ENCODE measurements at places on chromosomes 7 and 10.
A peak's percentile ranks its signal among the peaks of the same experiment; 100 is the strongest.

GRCh38 chr7:149125189-149125862, 798 bp downstream of the ZNF425 start:
- no peak for DNase-seq

DNA sequence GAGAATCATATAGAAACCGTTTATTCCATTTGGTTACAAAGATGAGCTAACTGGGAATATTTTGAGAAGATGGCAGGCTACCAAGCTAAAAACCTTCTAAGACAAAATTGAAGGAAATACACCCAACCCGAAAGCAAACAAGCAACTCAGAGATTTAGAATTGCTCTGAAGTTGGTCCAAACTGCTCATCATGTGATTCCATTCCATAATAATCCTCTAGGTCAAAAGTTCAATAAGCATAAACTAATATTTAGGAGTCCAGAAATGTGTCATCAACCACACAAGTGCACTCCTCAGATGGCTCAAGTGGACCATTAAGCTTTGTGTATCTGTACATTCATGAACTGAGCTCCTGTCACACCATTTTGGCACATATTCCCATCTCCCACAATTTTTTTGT, 28.7 kb downstream of the DGKI start:
- DNase-seq = no peak

GRCh38 chr10:48274636-48275035, at the start of gene FRMPD2:
Gene FRMPD2, minus strand, starts transcription at chr10:48274696. Its CDS starts 129 bp downstream, at chr10:48274567.
- no peak for DNase-seq

- DNase-seq = no peak
These were observed 265.2 kb upstream of the CSTF2T start for GRCh38 chr10:51964630-51965029.

GRCh38 chr7:156612930-156613329, 27.6 kb upstream of the RNF32 start:
- peak; percentile 55 for DNase-seq

DNA sequence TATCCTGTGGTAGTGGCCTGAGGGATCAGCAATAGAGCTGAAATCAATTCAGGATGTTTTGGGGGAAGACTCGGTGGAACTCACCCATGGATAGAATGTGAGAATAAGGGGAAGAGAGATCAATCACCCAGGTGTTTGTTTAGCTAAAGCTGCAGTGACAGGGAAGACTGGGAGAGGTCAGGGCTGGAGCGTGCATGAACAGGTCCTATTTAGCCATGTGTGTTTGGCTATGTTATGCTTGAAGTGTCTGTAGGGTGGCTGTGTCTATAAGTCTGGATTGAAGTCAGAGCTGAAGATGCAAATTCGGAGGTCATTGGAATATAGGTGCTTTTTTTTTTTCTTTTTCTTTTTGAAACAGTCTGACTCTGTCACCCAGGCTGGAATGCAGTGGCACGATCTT, 4.6 kb downstream of the ATP6V1F start:
- no peak for DNase-seq

DNA sequence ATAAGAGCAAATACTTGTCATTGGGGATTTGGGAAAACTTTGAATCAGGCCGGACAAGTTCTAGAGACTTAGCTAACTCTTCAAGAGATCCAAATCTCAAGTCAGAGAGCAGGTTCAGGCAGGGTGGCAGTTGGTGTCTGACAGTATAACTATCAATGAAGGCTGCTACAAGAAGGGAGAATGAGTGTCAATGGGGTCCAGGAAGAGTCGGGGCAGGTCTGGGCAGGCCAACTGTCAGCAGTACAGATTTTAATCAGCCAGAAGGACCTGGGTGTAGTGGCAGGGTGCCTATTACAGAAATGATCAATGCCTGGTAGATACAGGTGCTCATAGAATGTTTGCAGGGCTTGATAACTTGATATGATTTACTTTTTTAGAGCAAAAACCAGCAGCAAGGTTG, 751.1 kb downstream of the GRM8 start:
- no peak for DNase-seq

GRCh38 chr10:31467791-31468535, 148.9 kb downstream of the ZEB1 start:
- DNase-seq = no peak

DNA sequence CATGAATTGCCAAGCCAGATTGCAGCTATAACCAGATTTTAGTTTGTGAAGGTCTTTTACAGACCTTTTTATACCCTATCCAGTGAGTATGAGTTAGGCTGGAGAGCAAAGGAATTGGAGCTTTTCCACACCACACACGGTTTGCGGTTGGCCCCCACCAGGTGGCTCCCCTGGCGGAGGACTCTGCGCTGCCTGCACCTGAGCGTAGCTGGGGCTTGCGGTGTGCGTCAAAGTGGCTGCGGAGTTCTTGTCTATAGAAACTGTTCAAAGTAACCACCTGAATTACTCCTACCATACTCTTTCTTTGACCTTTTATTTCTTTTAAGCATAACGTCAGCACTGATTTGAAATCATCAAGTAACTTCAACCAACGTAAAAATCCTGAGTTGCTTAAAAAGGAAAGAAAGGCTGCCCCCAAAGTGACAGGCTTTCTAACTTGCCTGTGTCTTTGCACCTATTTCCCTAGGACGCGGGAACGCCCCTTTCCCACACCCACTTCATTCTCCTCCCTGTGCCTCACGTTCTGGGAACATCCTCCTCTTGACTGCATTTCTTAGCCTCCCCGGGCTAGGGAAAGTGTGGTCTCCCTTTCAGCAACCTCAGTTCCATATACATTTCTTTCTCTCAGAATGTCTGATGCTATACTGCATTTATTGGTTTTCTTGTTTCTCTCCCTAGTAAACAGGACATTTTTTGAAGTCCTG, 47.6 kb upstream of the TMEM72 start:
- DNase-seq = no peak

DNA sequence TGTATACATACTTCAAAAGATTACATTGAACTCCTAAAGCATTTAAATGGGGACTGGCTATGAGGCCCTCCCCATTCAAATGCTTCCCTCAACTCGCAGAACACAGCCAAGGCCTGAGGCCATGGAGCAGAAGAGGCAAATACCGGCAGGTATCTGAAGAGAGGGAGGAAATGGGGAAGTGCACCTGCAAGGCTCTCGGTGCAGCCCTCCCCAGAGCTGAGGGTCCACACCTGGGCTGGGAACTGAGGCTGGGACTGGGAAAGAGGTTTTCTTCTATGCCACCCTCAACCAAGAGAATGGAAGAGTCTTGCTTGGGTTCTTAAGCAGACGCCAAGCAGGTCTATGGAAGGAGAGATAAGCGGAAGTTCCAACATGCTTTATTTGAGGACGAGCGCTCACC, 13.0 kb upstream of the CYREN start:
- no peak for DNase-seq

DNA sequence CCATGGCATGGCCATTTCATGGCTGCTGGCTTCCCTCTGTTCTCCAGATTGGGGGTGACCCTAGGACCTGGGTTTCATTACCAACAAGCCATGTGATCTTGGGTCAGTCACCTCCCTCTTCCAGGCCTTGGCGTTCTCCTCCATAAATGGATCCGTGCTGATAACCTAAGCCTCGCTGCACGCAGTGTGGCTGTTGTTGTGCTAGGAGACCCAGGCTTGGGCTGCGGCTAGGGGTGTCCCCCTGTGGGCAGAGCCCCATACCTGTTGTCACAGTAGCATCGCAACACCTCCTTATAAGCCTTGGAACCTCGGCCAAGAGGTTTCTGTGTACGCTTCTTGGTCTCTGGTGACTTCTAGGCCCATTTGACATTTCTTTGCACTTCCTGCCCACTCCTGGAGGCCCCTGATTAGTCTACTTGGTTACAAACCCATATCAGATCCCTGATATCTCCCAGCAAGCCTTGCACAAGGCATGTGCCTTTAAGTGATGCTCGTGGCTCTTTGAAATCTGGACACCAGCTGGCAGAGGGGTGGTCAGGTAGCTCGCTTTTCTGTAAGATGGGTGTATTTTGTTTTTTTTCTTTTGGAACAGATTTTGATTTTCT, 23.6 kb downstream of the ZMIZ1 start:
- no peak for DNase-seq

- no peak for DNase-seq
These were observed 35.0 kb downstream of the ARMH3 start for GRCh38 chr10:102020938-102021337.

DNA sequence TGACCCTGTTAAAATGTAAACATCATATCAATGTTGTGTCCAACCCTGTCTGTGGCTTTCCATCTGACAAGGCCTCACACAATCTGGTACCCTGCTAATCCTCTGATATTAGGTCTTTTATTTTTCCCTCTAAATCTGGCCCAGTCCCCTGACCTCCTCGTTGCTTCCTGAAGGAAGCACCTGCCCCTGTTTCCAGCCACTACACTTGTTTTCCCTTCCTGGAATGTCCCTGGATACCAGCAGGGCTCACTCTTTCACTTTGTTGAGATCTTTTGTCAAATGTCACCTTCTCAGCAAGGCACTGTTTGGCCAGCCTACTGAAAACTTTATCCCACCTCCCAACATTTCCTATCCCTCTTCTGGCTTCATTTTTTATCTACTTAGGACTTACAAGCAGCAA, 2.1 kb downstream of the SAMD9L start:
- no peak for DNase-seq

GRCh38 chr7:28054531-28055160, 125.9 kb downstream of the JAZF1 start:
- no peak for DNase-seq

DNA sequence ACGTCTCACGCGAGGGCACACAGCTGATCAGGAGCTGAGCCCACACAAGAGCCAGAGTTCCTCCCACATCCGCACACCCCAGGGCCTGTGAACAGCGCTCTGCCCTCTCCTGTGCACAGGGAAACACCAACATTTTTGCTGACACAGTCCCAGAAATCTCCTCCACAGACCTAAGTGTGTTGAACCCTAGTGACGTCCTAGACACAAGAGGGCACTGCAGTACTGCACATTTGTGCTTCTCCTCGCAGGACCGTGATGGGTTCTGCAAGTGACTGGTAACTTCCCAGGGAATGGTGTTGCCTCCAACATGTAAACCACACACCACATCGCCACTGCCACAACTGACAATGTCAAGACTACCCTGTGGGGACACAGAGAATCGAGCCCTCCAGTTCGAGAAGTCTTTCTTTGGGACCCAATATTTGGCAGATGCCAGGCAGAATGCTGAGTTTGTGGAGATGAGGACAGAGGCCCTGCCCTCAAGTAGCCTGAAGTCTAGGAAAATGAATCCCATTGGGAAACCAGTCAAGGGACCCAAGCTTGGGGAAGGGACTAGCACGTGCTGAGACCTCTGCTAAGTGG, 170.3 kb downstream of the PAXIP1 start:
- no peak for DNase-seq

GRCh38 chr7:93723424-93724124, 149.1 kb upstream of the CALCR start:
- DNase-seq = no peak

- DNase-seq = no peak
These were observed 76.8 kb upstream of the NANOS1 start for GRCh38 chr10:118952493-118953295.

DNA sequence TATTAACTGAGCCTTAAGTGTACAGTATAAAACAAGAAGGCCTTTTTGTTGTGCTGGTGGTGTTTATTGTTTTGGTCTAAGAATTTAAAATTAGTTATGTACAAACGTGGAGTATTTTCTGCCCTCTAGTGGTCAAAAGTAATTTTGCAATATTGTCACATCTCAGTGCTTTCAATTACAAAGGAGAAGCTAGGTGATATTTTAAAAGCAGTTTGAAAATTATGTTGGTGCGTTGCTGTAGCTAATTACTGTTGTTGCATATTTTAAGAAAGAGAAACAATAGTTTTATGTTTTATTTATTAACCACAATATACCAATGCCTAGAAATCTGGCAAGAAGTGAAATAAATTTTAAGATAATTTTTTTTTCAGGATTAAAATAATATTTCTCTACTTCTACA, 11.4 kb downstream of the NPVF start:
- no peak for DNase-seq

GRCh38 chr7:151063212-151063561, 3.8 kb downstream of the SLC4A2 start:
- no peak for DNase-seq

Data from activated naive CD4-positive, alpha-beta T cell treated with anti-CD3 and anti-CD28 coated beads, Interleukin-2, amount 50 U/mL, for 16 hours (primary cell).